Activated naive CD4-positive, alpha-beta T cell treated with anti-CD3 and anti-CD28 coated beads, Interleukin-2, amount 10 ng/mL, durations not matched to agents 7 days and 5 days (primary cell): ENCODE measurements at places on chromosomes 2 and 18.

- H3K27me3 ChIP-seq, result no peaks in the 10 kb centered on the region
- DNase-seq, result no peak
- H3K4me1 ChIP-seq, result no peaks in the 10 kb centered on the region
- no peak overlapping the region for H3K27ac ChIP-seq
- H3K4me3 ChIP-seq, result no peak overlapping the region
These were observed 42.5 kb downstream of the ZEB2 start for GRCh38 chr2:144477281-144477956.

GRCh38 chr2:128474962-128475361 lies 156.3 kb upstream of the HS6ST1 start:
- no peaks in the 10 kb centered on the region for H3K36me3 ChIP-seq
- no peak overlapping the region for H3K4me3 ChIP-seq
- H3K4me1 ChIP-seq, result peaks cover 7% of the 10 kb centered on the region
- no peak overlapping the region for H3K27ac ChIP-seq

- H3K27me3 ChIP-seq, result no peaks in the 10 kb centered on the region
- peaks cover 26% of the 10 kb centered on the region for H3K4me1 ChIP-seq
- H3K36me3 ChIP-seq, result no peaks in the 10 kb centered on the region
- DNase-seq, result peak; percentile 44
These were observed 16.1 kb upstream of the CD207 start for GRCh38 chr2:70851704-70852103.

GRCh38 chr2:170353723-170354122 lies 175.8 kb downstream of the MYO3B start:
- DNase-seq, result no peak
- H3K4me3 ChIP-seq, result no peak overlapping the region
- no peak overlapping the region for H3K27ac ChIP-seq
- peaks cover 53% of the 10 kb centered on the region for H3K4me1 ChIP-seq

- H3K36me3 ChIP-seq, result no peaks in the 10 kb centered on the region
- H3K27me3 ChIP-seq, result peaks cover 14% of the 10 kb centered on the region
These were observed 60.0 kb downstream of the SDC1 start for GRCh38 chr2:20164734-20165478.
